Naive thymus-derived CD8-positive, alpha-beta T cell (primary cell): ENCODE measurements at places on chromosomes 4 and X.

DNA sequence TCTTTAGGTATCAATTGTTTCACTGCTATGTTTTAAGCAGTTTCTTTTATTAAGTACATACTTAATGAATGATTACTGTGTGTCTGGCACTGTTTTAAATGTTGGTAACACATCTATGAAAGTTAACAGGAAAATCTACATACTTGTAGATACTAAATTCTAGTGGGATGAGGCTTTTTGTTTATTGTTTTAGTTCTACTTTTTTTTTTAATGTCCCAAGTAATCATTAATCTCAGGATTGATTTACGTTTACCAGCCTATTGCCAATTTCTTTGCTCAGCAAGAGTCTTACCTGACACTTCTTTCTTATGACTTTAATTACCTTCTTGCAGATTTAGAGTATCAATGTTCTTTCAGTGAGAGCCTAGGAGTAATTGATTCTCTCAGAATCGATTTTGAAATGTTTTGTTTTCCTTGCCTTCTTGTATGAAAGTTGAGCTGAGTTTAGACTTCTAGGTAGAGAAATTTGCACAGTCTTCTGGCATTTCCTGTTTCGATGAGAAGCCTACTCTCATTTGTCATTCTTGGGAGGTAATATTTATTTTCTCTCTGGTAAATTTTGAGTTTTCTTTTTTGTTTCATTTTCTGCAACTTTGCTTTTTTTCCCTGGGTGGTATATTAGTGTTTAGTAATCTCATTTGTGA lies 235.2 kb upstream of the ANKRD50 start:
- no peaks in the 10 kb centered on the region for H3K4me1 ChIP-seq
- no peak overlapping the region for H3K27ac ChIP-seq
- H3K36me3 ChIP-seq, result no peaks in the 10 kb centered on the region
- no peak overlapping the region for H3K4me3 ChIP-seq

- H3K4me1 ChIP-seq, result peaks cover 18% of the 10 kb centered on the region
- H3K36me3 ChIP-seq, result peaks cover 6% of the 10 kb centered on the region
- DNase-seq, result no peak
- no peak overlapping the region for H3K4me3 ChIP-seq
- H3K27me3 ChIP-seq, result no peaks in the 10 kb centered on the region
- no peak overlapping the region for H3K27ac ChIP-seq
Measured at GRCh38 chr4:185265942-185266341, 56.5 kb downstream of the SNX25 start.

DNA sequence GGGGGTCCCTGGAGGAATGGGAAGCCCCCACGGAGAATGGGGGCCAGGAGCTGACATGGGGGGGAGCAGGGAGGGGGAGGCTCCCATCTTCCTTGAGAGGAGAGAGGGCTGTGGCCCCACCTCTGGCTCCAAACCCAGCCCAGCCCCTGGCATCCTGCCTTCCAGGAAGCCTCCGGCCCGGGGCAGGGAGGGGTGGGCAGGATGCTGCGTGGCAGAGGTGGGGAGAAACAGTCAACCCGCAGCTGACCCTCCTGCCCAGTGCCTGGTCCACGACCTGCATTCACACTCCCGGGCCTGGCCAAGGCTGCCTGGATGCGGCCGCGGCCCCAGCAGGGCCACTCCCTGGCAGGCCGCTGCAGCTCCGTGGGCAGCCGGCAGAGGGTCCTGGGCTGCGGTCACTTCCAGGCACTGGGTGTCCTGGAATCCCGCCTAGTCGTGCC lies 39.0 kb downstream of the CPLX1 start:
- no peak for DNase-seq
- no peak overlapping the region for H3K27ac ChIP-seq
- peaks cover 43% of the 10 kb centered on the region for H3K27me3 ChIP-seq
- no peak overlapping the region for H3K4me3 ChIP-seq
- H3K36me3 ChIP-seq, result no peaks in the 10 kb centered on the region

GRCh38 chr4:94724016-94724790 lies 33.6 kb upstream of the BMPR1B start:
- no peaks in the 10 kb centered on the region for H3K36me3 ChIP-seq
- no peak overlapping the region for H3K27ac ChIP-seq
- no peaks in the 10 kb centered on the region for H3K4me1 ChIP-seq

- DNase-seq, result no peak
- peaks cover 34% of the 10 kb centered on the region for H3K36me3 ChIP-seq
- H3K4me1 ChIP-seq, result no peaks in the 10 kb centered on the region
- H3K4me3 ChIP-seq, result no peak overlapping the region
- H3K27ac ChIP-seq, result no peak overlapping the region
Measured at GRCh38 chr4:36099509-36099908, 144.8 kb downstream of the ARAP2 start.

- H3K36me3 ChIP-seq, result no peaks in the 10 kb centered on the region
- H3K27me3 ChIP-seq, result no peaks in the 10 kb centered on the region
- H3K4me1 ChIP-seq, result no peaks in the 10 kb centered on the region
- H3K27ac ChIP-seq, result no peak overlapping the region
- DNase-seq, result no peak
- H3K4me3 ChIP-seq, result no peak overlapping the region
Measured at GRCh38 chrX:69314436-69315348, 149.4 kb upstream of the PJA1 start.

DNA sequence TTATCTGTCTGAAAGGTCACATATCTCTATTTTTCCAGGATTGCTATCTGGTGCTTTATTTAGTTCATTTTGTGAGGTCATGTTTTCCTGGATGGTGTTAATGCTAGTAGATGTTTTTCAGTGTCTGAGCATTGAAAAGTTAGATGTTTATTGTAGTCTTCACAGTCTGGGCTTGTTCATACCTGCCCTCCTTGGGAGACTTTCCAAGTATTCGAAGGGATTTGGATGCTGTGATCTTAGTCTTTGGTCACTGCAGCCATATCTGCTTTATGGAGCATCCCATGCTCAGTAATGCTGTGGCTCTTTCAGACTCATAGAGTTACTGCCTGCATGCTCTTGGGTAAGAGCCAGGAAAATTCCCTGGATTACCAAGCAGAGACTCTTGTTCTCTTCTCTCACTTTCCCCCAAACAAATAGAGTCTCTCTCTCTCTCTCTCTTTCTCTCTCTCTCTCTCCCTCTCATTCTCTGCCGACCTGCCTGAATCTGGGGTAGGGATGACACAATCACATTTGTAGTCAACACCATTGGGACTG lies 130.0 kb downstream of the AR start:
- H3K4me3 ChIP-seq, result no peak overlapping the region
- no peak overlapping the region for H3K27ac ChIP-seq
- DNase-seq, result no peak
- no peaks in the 10 kb centered on the region for H3K27me3 ChIP-seq
- H3K4me1 ChIP-seq, result no peaks in the 10 kb centered on the region
- H3K36me3 ChIP-seq, result no peaks in the 10 kb centered on the region

- DNase-seq, result no peak
- H3K36me3 ChIP-seq, result peaks cover 2% of the 10 kb centered on the region
- no peaks in the 10 kb centered on the region for H3K4me1 ChIP-seq
- H3K4me3 ChIP-seq, result no peak overlapping the region
- peaks cover 8% of the 10 kb centered on the region for H3K27me3 ChIP-seq
Measured at GRCh38 chr4:73832651-73833237, 3.7 kb upstream of the CXCL6 start.

- H3K27ac ChIP-seq, result no peak overlapping the region
- no peaks in the 10 kb centered on the region for H3K27me3 ChIP-seq
- H3K4me3 ChIP-seq, result no peak overlapping the region
- no peaks in the 10 kb centered on the region for H3K4me1 ChIP-seq
- H3K36me3 ChIP-seq, result no peaks in the 10 kb centered on the region
Measured at GRCh38 chr4:15868826-15869413, 69.6 kb downstream of the FGFBP1 start.

GRCh38 chr4:178037459-178038214 lies 595.4 kb upstream of the AGA start:
- H3K4me3 ChIP-seq, result no peak overlapping the region
- H3K36me3 ChIP-seq, result no peaks in the 10 kb centered on the region
- H3K4me1 ChIP-seq, result no peaks in the 10 kb centered on the region
- DNase-seq, result no peak
- H3K27me3 ChIP-seq, result no peaks in the 10 kb centered on the region

- DNase-seq, result no peak
- no peak overlapping the region for H3K4me3 ChIP-seq
- peaks cover 4% of the 10 kb centered on the region for H3K36me3 ChIP-seq
- H3K27me3 ChIP-seq, result no peaks in the 10 kb centered on the region
- H3K4me1 ChIP-seq, result no peaks in the 10 kb centered on the region
Measured at GRCh38 chr4:32440391-32440790, 1720.2 kb downstream of the PCDH7 start.

DNA sequence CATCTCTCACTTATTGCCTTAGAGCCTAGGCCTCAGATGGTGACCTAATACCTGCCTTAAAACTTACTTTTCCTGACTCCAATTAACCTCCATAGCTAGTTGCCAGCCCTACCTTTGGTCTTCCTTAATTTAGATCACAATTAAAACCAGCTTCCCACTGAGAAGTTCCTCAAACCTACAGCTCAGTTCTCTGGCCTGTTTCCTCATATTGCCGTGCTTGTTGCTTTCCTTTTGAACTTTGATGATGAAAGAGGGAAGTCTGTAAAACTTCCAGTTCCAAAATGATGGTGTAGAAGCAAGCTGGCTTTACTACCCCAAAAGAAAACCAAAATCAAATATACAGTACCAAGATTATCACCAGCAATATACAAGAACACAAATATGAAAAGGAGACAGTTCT lies 28.9 kb upstream of the CAMK2D start:
- no peaks in the 10 kb centered on the region for H3K4me1 ChIP-seq
- no peaks in the 10 kb centered on the region for H3K27me3 ChIP-seq

DNA sequence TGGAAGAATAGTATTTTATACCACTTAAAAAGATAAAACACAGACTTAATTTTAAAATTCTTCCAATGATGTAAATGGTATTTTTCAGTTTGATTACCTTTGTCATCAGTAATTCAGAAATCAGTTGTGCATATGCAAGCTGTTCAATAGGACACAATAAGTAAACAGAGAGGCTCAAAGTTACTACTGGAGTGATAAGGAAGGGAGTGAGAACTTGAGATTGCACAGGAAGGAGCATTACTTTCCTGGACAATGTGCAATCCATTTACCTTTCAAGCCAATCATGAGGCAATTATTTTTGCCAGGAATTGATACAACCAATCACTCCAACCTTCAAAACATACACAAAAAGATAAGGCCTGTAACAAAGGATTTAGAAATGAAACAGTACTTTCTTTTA lies 1024.3 kb downstream of the RAPGEF2 start:
- H3K27me3 ChIP-seq, result no peaks in the 10 kb centered on the region
- H3K27ac ChIP-seq, result no peak overlapping the region
